Hepatocyte (in vitro differentiated cells): ENCODE measurements at places on chromosomes 16 and 17.

DNA sequence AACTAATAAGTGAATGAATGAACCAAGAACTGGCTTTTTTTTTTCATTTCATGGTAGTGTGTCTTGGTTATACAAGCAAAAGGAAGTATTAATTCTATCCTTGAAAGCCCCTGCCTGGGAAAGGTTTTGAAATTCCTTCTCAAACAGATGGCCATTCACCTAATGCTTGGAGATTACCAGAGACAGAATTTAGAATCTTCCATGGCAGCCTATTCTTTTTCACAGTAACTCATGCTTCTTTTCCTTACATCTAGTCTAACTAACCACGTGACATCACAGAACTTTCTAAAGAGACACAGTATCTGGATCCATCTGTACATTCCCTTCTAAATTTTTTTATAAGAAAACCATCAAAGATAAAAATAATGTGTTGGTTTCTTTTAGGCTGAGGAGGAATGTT lies 151.6 kb downstream of the FTO start:
- no peak for DNase-seq

GRCh38 chr16:27084307-27085028 lies 17.7 kb downstream of the C16orf82 start:
- DNase-seq = no peak

- DNase-seq = no peak
These were observed 12.9 kb downstream of the GRB2 start for GRCh38 chr17:75392559-75392958.

GRCh38 chr16:86799367-86799766 lies 221.0 kb downstream of the FOXL1 start:
- no peak for DNase-seq

- DNase-seq = no peak
These were observed 329 bp downstream of the KPNB1 start for GRCh38 chr17:47649972-47650524.

GRCh38 chr17:28796062-28796461 lies 46.5 kb downstream of the FAM222B start:
- DNase-seq = no peak

GRCh38 chr17:69820876-69821473 lies 254.1 kb upstream of the KCNJ16 start:
- DNase-seq = no peak
